Colonic mucosa (tissue), 4 donors: ENCODE measurements at places on chromosomes 12 and 14. TPM values are rescaled to one million over a fixed set of nuclear protein-coding genes. Genes with fewer than 3 reads are reported as not detected.
A peak's percentile ranks its signal among the peaks of the same experiment; 100 is the strongest.

The NPAS3 gene
- 1.6 TPM for total RNA-seq

The SERPINA1 gene
- 153 TPM for total RNA-seq

The RASSF9 gene
- total RNA-seq = 0.88 TPM

GRCh38 chr12:128551266-128551665 lies 272.5 kb downstream of the SLC15A4 start:
- no peaks in the 10 kb centered on the region for H3K36me3 ChIP-seq
- no peak for DNase-seq
- H3K4me3 ChIP-seq = no peak overlapping the region
- no peak overlapping the region for H3K27ac ChIP-seq

DNA sequence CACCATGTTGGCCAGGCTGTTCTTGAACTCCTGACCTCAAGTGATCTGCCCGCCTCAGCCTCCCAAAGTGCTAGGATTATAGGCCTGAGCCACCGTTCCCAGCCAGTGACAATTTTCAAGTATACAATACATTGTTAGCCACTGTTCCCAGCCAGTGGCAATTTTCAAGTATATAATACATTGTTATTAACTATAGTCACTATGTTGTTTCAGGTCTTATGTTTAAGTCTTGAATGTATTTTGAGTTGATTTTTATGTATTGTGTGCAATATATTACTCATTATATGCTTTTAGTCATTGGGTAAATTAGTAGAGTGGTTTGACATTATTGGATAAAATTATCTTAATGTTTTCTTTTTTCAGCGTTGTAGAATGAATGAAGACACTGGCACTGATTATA lies 13.0 kb upstream of the ZNF410 start:
- no peak overlapping the region for H3K27ac ChIP-seq
- H3K4me1 ChIP-seq = no peaks in the 10 kb centered on the region
- H3K36me3 ChIP-seq = no peaks in the 10 kb centered on the region
- H3K27me3 ChIP-seq = no peaks in the 10 kb centered on the region
- DNase-seq = no peak

- no peaks in the 10 kb centered on the region for H3K36me3 ChIP-seq
- H3K4me3 ChIP-seq = no peak overlapping the region
- H3K27me3 ChIP-seq = no peaks in the 10 kb centered on the region
- H3K27ac ChIP-seq = no peak overlapping the region
- H3K4me1 ChIP-seq = no peaks in the 10 kb centered on the region
Observed at GRCh38 chr12:4991801-4992200, 51.9 kb upstream of the KCNA5 start.

DNA sequence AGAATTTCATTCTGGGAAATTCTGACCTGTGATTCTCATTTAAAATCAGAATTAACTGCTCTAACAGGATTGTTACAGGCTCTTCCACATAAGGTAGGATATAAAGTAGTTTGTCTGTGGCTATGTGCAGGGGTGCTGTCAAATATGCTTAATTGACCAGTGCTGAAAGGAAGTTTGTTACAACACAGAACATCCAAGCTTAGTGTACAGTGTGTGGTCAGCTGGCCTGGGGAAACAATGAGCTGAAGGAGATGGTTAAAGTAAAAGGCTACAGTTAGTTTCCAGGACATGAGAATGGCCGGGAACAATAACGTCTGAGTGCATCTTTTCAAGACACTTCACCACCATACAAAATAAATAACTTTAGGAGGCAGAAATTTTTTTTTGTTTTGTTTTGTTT lies 68.0 kb downstream of the PKP2 start:
- H3K27me3 ChIP-seq = no peaks in the 10 kb centered on the region
- no peak overlapping the region for H3K27ac ChIP-seq
- no peaks in the 10 kb centered on the region for H3K4me1 ChIP-seq

- H3K27ac ChIP-seq = peak overlapping the region; percentile 2
- no peaks in the 10 kb centered on the region for H3K4me1 ChIP-seq
- H3K4me3 ChIP-seq = no peak overlapping the region
- H3K36me3 ChIP-seq = no peaks in the 10 kb centered on the region
- no peak for DNase-seq
- H3K27me3 ChIP-seq = no peaks in the 10 kb centered on the region
Observed at GRCh38 chr12:15151161-15152091, 69.8 kb downstream of the RERG start.

GRCh38 chr12:56836317-56836716 lies 73.2 kb downstream of the HSD17B6 start:
- H3K36me3 ChIP-seq = no peaks in the 10 kb centered on the region
- no peaks in the 10 kb centered on the region for H3K4me1 ChIP-seq
- H3K27me3 ChIP-seq = no peaks in the 10 kb centered on the region
- H3K4me3 ChIP-seq = no peak overlapping the region
- DNase-seq = no peak

- H3K4me1 ChIP-seq = peaks cover 8% of the 10 kb centered on the region
- H3K4me3 ChIP-seq = no peak overlapping the region
- H3K27me3 ChIP-seq = no peaks in the 10 kb centered on the region
- H3K27ac ChIP-seq = peak overlapping the region; percentile 23
Observed at GRCh38 chr14:52352569-52352968, 38.5 kb downstream of the PTGER2 start.

GRCh38 chr12:13816394-13816793 lies 165.0 kb downstream of the GRIN2B start:
- no peak overlapping the region for H3K4me3 ChIP-seq
- H3K27ac ChIP-seq = no peak overlapping the region
- no peaks in the 10 kb centered on the region for H3K36me3 ChIP-seq
- no peak for DNase-seq
- no peaks in the 10 kb centered on the region for H3K4me1 ChIP-seq
- H3K27me3 ChIP-seq = no peaks in the 10 kb centered on the region

DNA sequence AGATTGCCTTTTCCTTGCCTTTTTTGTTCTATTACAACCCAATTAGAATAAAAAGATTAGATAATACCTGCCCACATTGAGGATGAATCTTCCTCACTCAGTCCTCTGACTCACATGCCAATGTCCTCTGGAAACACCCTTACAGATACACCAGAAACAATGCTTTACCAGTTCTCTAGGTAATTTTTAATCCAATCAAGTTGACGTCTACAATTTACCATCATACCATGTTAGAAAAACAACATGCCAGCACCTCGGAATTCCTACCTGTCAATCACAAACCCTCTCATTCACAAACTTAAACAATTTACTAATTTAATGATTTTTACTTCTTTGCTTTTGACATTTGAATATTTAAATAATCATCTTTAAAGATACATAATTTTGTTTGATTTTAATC lies 953.8 kb downstream of the TRHDE start:
- no peak for DNase-seq
- H3K4me3 ChIP-seq = no peak overlapping the region
- no peaks in the 10 kb centered on the region for H3K36me3 ChIP-seq
- H3K27me3 ChIP-seq = no peaks in the 10 kb centered on the region
- H3K4me1 ChIP-seq = no peaks in the 10 kb centered on the region

DNA sequence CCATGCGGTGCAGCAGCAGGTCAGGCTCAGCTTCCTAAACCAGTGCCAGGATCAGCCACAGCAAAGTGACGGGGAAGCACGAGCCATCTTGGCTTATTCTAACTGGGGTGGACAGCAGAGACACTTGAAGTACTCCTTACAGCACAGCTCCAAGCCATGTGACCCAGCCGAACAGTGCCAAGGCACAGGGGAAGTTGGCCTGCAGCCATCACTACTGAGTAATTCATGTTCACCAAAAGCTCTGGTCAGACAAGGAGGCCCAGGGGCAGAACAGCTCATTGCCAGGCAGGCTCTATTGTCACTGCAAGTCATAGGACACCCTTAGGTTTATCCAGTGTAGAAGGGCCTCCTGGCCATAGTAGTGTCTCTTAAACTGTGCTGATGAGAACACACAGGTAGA lies 23.4 kb upstream of the SLC35F4 start:
- no peaks in the 10 kb centered on the region for H3K36me3 ChIP-seq
- H3K4me3 ChIP-seq = no peak overlapping the region
- H3K4me1 ChIP-seq = no peaks in the 10 kb centered on the region
- no peak for DNase-seq
- H3K27ac ChIP-seq = no peak overlapping the region
- H3K27me3 ChIP-seq = no peaks in the 10 kb centered on the region

- DNase-seq = peak; percentile 69
- no peaks in the 10 kb centered on the region for H3K36me3 ChIP-seq
- H3K4me1 ChIP-seq = no peaks in the 10 kb centered on the region
- no peak overlapping the region for H3K4me3 ChIP-seq
- H3K27me3 ChIP-seq = no peaks in the 10 kb centered on the region
Observed at GRCh38 chr12:52741375-52742195, 35.6 kb downstream of the KRT76 start.

DNA sequence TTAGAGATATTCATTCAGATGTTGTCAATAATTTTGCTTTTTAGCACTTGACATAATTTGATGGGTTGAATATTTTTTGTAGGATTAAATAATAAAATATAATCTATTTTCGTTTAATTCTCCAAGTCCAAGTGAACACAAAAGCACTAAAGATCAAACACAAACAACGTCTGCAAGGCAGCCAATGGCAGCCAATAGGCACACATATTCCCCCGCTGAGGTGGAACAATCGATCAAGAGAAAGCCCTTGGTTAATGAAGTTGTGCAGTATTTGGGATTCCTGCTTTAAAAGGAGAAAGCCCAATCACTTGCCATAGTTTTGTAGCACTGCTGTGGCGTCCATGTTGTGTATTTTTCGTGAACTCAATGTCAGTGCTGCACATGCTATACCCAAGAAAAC lies 1.5 kb downstream of the DHRS7 start:
- no peak overlapping the region for H3K27ac ChIP-seq
- no peak for DNase-seq
- H3K27me3 ChIP-seq = no peaks in the 10 kb centered on the region
- no peak overlapping the region for H3K4me3 ChIP-seq
- H3K4me1 ChIP-seq = no peaks in the 10 kb centered on the region
- H3K36me3 ChIP-seq = no peaks in the 10 kb centered on the region

GRCh38 chr14:49876563-49877127 lies 16.2 kb upstream of the ARF6 start:
- H3K27me3 ChIP-seq = no peaks in the 10 kb centered on the region
- H3K36me3 ChIP-seq = no peaks in the 10 kb centered on the region
- no peak for DNase-seq
- no peak overlapping the region for H3K4me3 ChIP-seq
- H3K4me1 ChIP-seq = no peaks in the 10 kb centered on the region

GRCh38 chr12:89307474-89308253 lies 44.6 kb downstream of the DUSP6 start:
- no peaks in the 10 kb centered on the region for H3K27me3 ChIP-seq
- DNase-seq = no peak
- H3K27ac ChIP-seq = no peak overlapping the region
- H3K4me1 ChIP-seq = no peaks in the 10 kb centered on the region
- H3K4me3 ChIP-seq = no peak overlapping the region
- no peaks in the 10 kb centered on the region for H3K36me3 ChIP-seq

DNA sequence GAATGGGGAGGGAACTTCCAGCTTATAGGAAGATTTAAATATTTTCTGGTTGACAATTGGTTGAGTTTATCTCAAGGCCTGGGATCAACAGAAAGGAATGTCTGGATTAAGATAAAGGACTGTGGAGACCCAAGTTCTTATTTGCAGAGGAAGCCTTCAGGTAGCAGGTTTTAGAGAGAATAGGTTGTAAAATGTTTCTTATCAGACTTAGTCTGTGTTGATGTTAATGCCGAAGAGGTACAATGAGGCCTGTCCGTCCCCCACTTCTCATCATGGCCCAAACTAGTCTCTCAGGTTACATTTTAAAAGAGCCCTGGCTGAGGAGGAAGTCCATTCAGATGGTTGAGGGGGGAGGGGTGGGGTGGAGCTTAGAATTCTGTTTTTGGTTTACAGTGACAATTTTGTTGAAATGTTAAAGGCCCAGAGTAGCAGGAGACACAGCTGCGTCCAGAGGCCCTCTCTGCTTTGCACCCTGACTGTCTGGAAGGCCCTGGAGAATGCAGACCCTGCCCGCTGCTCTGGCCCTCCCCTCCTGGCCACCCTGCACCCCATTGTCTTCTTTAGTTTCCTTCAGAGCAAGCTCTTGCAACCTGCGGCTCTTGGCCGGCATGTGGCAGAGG lies 672.5 kb upstream of the TMEM132C start:
- H3K27me3 ChIP-seq = no peaks in the 10 kb centered on the region
- no peaks in the 10 kb centered on the region for H3K4me1 ChIP-seq
- no peak overlapping the region for H3K27ac ChIP-seq
- no peak overlapping the region for H3K4me3 ChIP-seq
- DNase-seq = no peak

GRCh38 chr12:107983756-107984472 lies 145.2 kb upstream of the WSCD2 start:
- no peaks in the 10 kb centered on the region for H3K36me3 ChIP-seq
- H3K27ac ChIP-seq = no peak overlapping the region
- H3K4me1 ChIP-seq = no peaks in the 10 kb centered on the region
- no peaks in the 10 kb centered on the region for H3K27me3 ChIP-seq
- H3K4me3 ChIP-seq = no peak overlapping the region
- no peak for DNase-seq

DNA sequence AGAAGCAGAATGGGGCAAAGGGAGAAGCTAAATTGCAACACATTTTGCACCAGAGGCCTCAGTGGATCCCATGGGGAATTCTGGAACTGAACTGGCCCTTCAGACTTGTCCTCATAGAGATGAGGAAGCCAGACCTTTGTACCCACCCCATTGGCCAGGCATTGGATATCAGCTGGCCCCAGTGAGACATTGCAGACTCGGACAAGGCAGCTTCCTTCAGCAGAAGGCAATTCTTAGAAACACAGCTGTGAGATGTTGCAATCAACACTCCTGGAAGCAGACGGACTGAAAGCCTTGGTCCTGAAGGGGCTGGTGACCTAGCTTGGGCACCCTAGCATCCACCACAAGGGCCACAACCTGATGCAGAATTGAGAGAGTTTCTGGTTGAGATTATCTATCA lies 218.1 kb downstream of the MSRB3 start:
- H3K4me1 ChIP-seq = no peaks in the 10 kb centered on the region
- H3K36me3 ChIP-seq = no peaks in the 10 kb centered on the region
- no peaks in the 10 kb centered on the region for H3K27me3 ChIP-seq
- no peak overlapping the region for H3K4me3 ChIP-seq
- no peak overlapping the region for H3K27ac ChIP-seq
- DNase-seq = no peak

GRCh38 chr12:24846689-24847088 lies 102.2 kb downstream of the BCAT1 start:
- H3K27me3 ChIP-seq = no peaks in the 10 kb centered on the region
- no peaks in the 10 kb centered on the region for H3K4me1 ChIP-seq
- H3K4me3 ChIP-seq = no peak overlapping the region
- no peaks in the 10 kb centered on the region for H3K36me3 ChIP-seq

GRCh38 chr12:131959641-131960589 lies 10.2 kb downstream of the EP400 start:
- no peak overlapping the region for H3K27ac ChIP-seq
- H3K36me3 ChIP-seq = no peaks in the 10 kb centered on the region
- H3K4me3 ChIP-seq = no peak overlapping the region
- H3K27me3 ChIP-seq = no peaks in the 10 kb centered on the region

DNA sequence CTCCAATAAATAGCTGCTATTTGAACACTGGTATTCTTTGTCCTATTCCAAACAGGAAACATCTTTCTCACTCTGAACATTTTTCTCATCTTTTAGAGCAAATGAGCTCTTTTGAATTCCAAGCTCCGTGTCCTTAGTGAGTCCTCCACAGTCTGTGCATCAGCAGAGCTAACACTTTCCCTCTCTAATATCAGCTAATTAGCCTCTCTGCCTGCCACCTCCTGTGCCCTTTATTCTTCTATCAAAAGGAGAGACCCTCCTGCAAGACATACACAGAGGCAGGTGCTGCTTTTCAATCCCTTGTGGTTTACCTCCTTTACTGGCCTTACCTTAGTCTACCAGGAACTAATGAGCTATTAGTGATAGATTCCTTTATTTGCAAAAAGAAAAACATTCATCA lies 178.5 kb downstream of the SLC35F4 start:
- DNase-seq = no peak
- no peaks in the 10 kb centered on the region for H3K4me1 ChIP-seq
- no peak overlapping the region for H3K4me3 ChIP-seq
- H3K27ac ChIP-seq = no peak overlapping the region
